ENCODE measurements at places on chromosomes 6 and 20. TPM values are rescaled to one million over a fixed set of nuclear protein-coding genes. Genes with fewer than 3 reads are reported as not detected.

DNA sequence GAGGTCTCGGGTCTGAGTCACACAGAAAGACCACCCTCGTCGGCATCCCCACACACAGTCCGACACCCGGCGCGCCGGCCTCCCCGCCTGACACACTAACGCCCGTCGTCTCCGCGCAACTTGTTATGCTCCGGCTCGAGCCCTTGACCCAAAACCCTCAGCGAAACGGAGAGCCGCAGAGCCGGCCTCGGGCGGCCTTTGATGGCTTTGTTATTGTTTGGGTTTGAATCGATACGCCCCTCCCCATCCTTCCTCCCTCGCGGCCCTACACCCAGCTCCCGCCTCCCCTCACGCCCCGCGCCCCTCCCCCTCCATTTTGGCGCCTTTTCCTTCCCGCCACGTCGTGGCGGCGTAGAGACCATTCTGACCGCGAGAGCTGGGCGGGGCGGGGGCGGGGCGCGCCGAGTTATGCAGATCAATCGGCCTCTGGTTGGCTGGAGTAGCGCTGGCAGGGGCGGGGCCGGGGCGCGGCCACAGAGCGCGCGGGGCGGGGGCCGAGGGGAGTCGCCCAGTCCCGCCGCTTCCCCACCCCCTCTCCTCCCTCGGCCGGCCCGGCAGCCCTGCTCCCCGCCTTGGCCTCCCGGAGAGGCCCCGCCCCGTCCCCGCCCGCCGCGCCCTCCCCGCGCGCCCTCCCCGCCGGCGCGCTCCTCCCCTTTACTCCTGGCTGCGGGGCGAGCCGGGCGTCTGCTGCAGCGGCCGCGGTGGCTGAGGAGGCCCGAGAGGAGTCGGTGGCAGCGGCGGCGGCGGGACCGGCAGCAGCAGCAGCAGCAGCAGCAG, at the start of gene PIM1:
Gene PIM1, plus strand, starts transcription at position 657 of the 777 bp plus-strand sequence. CDS start 424 bp downstream, outside the sequence.
- H3K27ac ChIP-seq: peak within 1 kb of the TSS; percentile 93
- H3K4me1 ChIP-seq: peaks cover 13% of the 10 kb centered on the region
- H3K4me3 ChIP-seq: peak within 1 kb of the TSS; percentile 91
- DNase-seq: peak; percentile 99
- peaks cover 30% of the 10 kb centered on the region for H3K36me3 ChIP-seq

GRCh38 chr6:166268431-166268830, 39.8 kb downstream of the PRR18 start:
- H3K4me3 ChIP-seq: no peak overlapping the region
- DNase-seq: no peak
- H3K27ac ChIP-seq: no peak overlapping the region

GRCh38 chr6:166932116-166932515, 24.2 kb downstream of the RNASET2 start:
- H3K36me3 ChIP-seq: peaks cover 37% of the 10 kb centered on the region
- DNase-seq: no peak
- no peaks in the 10 kb centered on the region for H3K4me1 ChIP-seq
- no peak overlapping the region for H3K4me3 ChIP-seq
- no peak overlapping the region for H3K27ac ChIP-seq
- no peaks in the 10 kb centered on the region for H3K27me3 ChIP-seq

- H3K4me3 ChIP-seq: no peak overlapping the region
- no peaks in the 10 kb centered on the region for H3K4me1 ChIP-seq
- H3K27ac ChIP-seq: no peak overlapping the region
Observed at GRCh38 chr6:163356324-163356723, 58.2 kb upstream of the QKI start.

- no peaks in the 10 kb centered on the region for H3K27me3 ChIP-seq
- no peak for DNase-seq
- H3K4me3 ChIP-seq: no peak overlapping the region
- no peaks in the 10 kb centered on the region for H3K4me1 ChIP-seq
Observed at GRCh38 chr6:153043719-153044118, 41.2 kb upstream of the MTRF1L start.

- no peak overlapping the region for H3K4me3 ChIP-seq
- H3K36me3 ChIP-seq: no peaks in the 10 kb centered on the region
- no peaks in the 10 kb centered on the region for H3K27me3 ChIP-seq
- no peak overlapping the region for H3K27ac ChIP-seq
- H3K4me1 ChIP-seq: no peaks in the 10 kb centered on the region
Observed at GRCh38 chr20:15854911-15855310, 718.3 kb downstream of the KIF16B start.

- peak overlapping the region; percentile 79 for H3K27ac ChIP-seq
- no peak overlapping the region for H3K4me3 ChIP-seq
- no peaks in the 10 kb centered on the region for H3K36me3 ChIP-seq
- no peak for DNase-seq
- H3K4me1 ChIP-seq: peaks cover 8% of the 10 kb centered on the region
Observed at GRCh38 chr20:53898556-53898931, 171.8 kb downstream of the BCAS1 start.

DNA sequence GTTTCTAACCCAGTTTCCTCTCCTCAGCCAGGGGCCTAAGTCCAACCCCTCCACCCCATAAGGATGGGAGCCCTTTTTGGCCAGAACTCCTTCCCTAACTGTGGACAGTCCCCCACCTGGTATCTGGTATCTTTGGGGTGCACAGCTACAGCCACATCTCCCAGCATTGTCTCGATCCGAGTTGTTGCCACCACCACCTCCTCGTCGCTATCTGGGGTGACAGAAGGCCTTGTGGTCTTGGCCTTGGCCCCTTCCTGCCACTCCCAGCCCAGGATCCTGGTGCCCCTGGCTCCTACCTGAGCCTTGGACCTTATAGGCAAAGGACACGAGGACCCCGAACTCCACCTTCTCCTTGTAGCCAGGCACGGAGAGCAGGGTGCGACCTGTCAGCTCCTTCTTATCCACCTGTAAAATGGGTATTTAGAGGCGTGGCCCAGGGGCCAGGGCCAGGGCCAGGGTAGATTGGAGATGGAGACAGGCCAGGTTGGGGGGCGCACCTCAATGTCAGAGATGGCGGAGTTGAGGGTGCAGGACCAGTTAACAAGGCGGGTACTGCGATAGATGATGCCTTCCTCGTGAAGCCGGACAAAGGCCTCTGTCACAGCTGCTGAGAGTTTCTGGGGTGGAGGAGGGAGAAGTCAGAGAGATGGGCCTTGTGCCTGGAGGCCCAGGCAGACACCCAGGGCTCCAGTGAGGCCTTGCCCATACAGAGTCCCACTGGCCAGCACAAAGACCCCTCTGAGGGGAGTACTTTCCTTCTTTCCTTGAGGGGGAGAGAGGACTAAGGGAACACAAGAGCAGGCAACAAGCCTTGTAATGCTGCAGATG, 7.2 kb upstream of the VWA7 start:
- no peaks in the 10 kb centered on the region for H3K27me3 ChIP-seq
- no peaks in the 10 kb centered on the region for H3K4me1 ChIP-seq
- no peak for DNase-seq
- H3K27ac ChIP-seq: no peak overlapping the region
- no peak overlapping the region for H3K4me3 ChIP-seq
- H3K36me3 ChIP-seq: peaks cover 67% of the 10 kb centered on the region

- H3K36me3 ChIP-seq: no peaks in the 10 kb centered on the region
- DNase-seq: no peak
- no peak overlapping the region for H3K4me3 ChIP-seq
- no peaks in the 10 kb centered on the region for H3K4me1 ChIP-seq
- no peak overlapping the region for H3K27ac ChIP-seq
- no peaks in the 10 kb centered on the region for H3K27me3 ChIP-seq
Observed at GRCh38 chr6:74606582-74607071, 599.2 kb downstream of the COL12A1 start.

DNA sequence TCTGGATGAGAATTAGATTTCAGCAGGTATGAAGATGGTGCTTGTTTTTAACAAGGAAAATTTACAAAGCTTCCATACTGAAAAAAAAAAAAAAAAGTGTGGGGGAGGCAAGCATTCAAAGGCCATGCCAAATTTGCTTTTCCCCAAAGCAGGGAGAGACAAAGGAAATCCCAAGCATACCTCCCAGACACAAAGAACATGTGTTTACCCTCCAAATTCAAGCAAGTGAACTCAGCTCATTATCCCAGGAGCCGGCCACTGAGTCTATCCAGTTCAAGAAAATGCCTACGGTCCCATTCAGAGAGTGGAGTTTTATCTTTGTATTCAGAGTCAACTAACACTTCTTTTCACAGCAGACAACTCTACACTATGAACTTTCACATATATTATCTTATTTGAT, 102.7 kb upstream of the ID4 start:
- H3K4me1 ChIP-seq: no peaks in the 10 kb centered on the region
- no peaks in the 10 kb centered on the region for H3K27me3 ChIP-seq

- no peaks in the 10 kb centered on the region for H3K4me1 ChIP-seq
- no peaks in the 10 kb centered on the region for H3K36me3 ChIP-seq
- no peak overlapping the region for H3K27ac ChIP-seq
- DNase-seq: no peak
- no peaks in the 10 kb centered on the region for H3K27me3 ChIP-seq
Observed at GRCh38 chr6:162699961-162700360, 27.6 kb downstream of the PRKN start.

DNA sequence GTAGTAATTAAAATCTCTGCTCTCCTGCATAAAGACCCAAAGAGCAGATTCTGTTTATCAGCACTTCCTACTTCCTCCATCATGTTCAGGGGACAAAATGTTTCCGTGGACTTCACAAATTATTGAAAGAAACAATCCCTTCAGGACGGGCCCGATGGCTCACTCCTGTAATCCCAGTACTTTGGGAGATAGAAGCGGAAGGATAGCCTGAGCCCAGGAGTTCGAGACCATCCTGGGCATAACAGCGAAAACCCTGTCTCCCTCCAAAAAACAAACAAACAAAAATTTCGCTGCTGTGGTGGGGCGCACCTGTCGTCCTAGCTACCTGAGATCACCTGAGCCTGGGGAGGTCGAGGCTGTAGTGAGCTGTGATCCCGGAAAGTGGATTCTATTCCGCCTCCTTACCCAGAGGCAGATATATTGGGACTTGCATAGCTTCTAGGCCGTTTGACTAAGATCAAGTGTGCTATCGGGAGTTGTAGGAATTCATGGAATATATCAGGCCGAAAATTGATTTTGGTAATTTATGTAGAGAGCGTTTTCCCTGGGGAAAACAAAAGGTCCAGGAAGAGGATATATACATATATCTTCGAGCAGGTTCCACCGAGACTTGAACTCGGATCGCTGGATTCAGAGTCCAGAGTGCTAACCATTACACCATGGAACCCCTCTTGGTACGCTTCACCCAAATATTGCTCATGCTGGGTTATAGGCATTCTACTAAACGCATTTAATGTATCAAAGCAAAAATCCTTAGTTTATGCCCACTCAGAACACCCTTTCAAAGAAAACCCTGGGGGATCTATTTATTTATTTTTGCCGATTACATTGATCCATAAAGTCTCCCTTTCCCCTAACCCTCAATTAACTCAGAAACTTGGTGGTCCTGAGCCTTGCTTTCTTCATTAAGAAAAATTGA, 74.5 kb upstream of the ZNF184 start:
- H3K4me1 ChIP-seq: no peaks in the 10 kb centered on the region
- peaks cover 39% of the 10 kb centered on the region for H3K27me3 ChIP-seq
- no peaks in the 10 kb centered on the region for H3K36me3 ChIP-seq
- DNase-seq: no peak

GRCh38 chr6:31128093-31128676, 7.9 kb upstream of the CDSN start:
- DNase-seq: peak; percentile 72
- no peaks in the 10 kb centered on the region for H3K27me3 ChIP-seq
- H3K36me3 ChIP-seq: no peaks in the 10 kb centered on the region
- H3K4me1 ChIP-seq: no peaks in the 10 kb centered on the region
- H3K4me3 ChIP-seq: no peak overlapping the region
- no peak overlapping the region for H3K27ac ChIP-seq

DNA sequence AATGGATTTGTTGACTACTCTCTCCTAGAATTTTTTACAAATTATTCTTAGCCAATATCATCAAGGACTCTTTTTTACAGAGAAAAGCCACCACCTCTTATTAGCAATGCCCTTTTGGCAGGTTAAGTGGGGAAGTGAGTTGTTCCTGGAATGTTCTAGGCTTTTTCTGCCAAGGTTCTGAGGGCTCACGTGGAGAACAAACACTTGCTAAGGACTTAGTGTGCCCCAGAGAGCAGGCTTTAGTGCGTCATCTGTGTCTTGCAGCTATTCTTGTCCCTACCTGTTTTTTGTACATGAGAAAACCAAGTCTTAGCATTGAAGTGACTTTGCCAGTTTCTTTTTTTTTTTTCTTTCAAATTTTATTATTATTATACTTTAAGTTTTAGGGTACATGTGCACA, 33.5 kb downstream of the CFAP61 start:
- no peaks in the 10 kb centered on the region for H3K27me3 ChIP-seq
- no peak overlapping the region for H3K4me3 ChIP-seq
- DNase-seq: no peak

GRCh38 chr6:28480253-28480932, 35.2 kb downstream of the GPX6 start:
- no peak overlapping the region for H3K27ac ChIP-seq
- no peaks in the 10 kb centered on the region for H3K4me1 ChIP-seq
- no peak for DNase-seq
- H3K36me3 ChIP-seq: no peaks in the 10 kb centered on the region
- H3K4me3 ChIP-seq: no peak overlapping the region
- no peaks in the 10 kb centered on the region for H3K27me3 ChIP-seq

GRCh38 chr6:78523622-78524021, 343.7 kb upstream of the IRAK1BP1 start:
- H3K27me3 ChIP-seq: no peaks in the 10 kb centered on the region
- no peak for DNase-seq
- H3K4me3 ChIP-seq: no peak overlapping the region
- no peak overlapping the region for H3K27ac ChIP-seq
- H3K4me1 ChIP-seq: no peaks in the 10 kb centered on the region
- no peaks in the 10 kb centered on the region for H3K36me3 ChIP-seq

- H3K27ac ChIP-seq: peak overlapping the region; percentile 81
- DNase-seq: peak; percentile 45
- no peaks in the 10 kb centered on the region for H3K4me1 ChIP-seq
- no peaks in the 10 kb centered on the region for H3K36me3 ChIP-seq
- no peaks in the 10 kb centered on the region for H3K27me3 ChIP-seq
Observed at GRCh38 chr6:57173056-57173885, 1.1 kb downstream of the BAG2 start.

DNA sequence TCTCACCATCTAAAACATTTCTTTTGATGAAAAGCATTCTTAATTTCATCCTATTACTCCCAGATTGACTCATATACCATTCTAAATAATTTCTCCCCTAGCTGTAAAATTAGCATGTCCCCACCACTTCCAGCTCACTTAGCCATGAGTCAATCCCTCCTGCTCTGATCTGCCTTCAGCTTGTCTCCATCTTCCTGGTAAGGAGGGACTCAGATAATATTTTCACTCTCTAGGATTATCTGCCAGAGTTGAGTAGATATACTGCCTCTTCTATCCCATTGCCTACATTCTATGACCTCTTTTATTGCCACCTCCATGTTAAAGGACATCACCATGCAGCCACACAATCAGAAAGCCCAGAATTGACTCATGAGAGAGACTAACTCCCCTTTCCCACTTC, 348.8 kb upstream of the POU3F2 start:
- H3K4me1 ChIP-seq: no peaks in the 10 kb centered on the region
- H3K36me3 ChIP-seq: no peaks in the 10 kb centered on the region
- no peak for DNase-seq
- H3K4me3 ChIP-seq: no peak overlapping the region
- H3K27ac ChIP-seq: no peak overlapping the region
- H3K27me3 ChIP-seq: no peaks in the 10 kb centered on the region

Gene MYBL2
- 27.2 TPM for total RNA-seq

Gene PNLDC1
- not detected for total RNA-seq

Gene MCCD1
- total RNA-seq: not detected

All from Peyer's patch (tissue), 4 donors.